CD4-positive, alpha-beta T cell treated with Interferon alpha-2 for 1 hour (primary cell): ENCODE measurements at places on chromosomes 5 and 9.

DNA sequence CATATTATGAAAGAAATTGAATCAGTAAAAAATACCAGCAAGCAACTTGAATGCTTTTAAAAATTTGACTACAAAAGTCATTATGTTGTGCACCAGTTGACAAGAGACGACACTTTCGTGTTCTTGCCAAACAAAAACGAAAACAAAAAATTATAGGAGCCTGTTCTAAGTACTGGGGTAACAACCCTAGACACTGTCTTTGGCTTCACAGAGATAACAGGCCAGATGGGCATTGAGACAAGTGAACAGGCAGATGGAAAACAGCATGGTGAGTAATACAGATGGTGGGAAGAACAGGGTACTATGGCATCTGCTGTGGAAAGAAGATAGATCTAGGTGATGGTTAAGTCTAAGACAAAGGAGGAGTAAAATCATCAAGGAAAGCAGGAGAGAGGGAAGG lies 99.0 kb downstream of the CDH12 start:
- DNase-seq = no peak

DNA sequence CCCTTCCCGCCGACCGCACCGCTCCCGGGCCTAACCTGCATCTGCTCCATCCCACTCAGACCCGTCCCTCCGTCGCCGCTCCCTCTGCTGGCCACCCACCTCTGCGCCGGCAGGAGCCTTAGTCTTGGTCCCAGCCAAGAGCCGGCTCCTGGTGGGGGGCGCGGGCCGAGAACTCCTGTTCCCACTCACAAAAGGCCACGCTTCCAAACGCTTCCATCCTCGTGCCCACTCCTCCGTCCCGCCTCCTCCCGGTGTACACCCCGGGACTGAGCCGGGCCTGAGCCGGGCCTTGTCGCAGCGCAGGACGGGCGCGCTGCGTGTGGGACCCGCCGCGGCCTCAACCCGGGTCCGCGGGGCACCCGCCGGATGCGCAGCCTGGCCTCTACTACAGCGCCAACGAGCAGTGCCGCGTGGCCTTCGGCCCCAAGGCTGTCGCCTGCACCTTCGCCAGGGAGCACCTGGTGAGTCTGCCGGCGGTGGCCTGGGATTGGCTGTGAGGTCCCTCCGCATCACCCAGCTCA lies 7.5 kb downstream of the ADAMTS13 start:
- DNase-seq = no peak

- peak; percentile 43 for DNase-seq
These were observed 13.8 kb upstream of the CTSL start for GRCh38 chr9:87711857-87712800.

DNA sequence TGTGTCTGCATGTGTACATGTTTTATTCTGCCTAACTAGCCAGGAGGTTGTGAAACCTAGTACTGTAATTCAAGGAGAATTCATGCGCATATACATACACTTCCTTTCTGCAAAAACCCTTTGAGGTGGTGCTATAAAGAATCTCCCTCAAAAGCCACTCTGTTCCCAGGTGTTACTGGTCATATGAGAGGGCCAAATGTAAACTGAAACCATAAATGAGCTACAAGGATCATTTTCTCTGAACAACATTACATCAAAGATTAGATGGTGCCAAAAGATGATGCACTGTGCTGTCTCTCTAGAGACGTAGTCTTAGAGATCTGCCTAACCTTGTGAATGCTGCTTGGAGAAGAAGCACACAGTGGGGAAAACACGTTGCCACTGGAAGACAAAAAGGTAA lies 15.7 kb downstream of the NREP start:
- no peak for DNase-seq

GRCh38 chr9:105413525-105413924 lies 34.3 kb upstream of the FSD1L start:
- DNase-seq = no peak

GRCh38 chr5:113381791-113382190 lies 53.0 kb downstream of the TSSK1B start:
- DNase-seq = no peak

GRCh38 chr5:620152-620551 lies 8.0 kb downstream of the CEP72 start:
- no peak for DNase-seq
